ENCODE measurements at places on chromosomes 16 and 17.

- no peak for DNase-seq
Observed at GRCh38 chr16:67304020-67304419, 22.5 kb downstream of the KCTD19 start.

DNA sequence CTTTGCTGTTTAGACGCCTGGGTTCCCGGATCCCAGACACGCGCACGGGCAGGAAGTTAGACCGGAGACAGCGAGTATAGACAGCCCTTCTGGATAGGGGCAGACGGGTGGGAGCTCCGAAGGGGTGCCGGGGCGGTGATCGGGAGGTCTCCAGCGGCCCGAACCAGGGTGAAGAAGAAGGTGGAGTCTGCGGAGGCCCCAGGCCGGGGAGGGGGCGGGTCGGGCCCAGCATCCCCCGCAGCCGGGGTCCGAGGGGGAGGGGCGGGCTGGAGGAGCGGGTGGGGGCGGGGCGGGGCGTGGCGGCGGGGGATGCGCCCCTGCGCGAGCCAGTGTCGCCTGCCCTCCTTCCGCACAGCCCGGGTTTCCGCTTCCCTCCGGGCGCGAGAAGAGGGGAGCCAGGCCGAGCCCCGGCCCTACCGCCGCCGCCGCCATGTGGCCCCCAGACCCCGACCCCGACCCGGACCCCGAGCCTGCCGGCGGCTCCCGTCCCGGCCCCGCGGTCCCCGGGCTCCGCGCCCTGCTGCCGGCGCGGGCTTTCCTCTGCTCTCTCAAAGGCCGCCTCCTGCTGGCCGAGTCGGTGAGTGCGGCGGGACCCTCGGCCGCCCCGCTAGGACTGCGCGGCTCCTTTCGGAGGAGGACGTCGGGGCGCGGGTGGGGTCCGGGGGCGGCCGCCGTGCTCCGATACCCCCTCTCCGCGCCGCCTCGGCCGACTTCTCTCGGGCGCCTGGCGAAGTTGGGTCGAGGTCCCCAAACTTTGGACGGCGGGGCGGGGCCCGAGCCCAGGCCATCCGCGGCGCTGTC is at the start of gene CMTM3:
CMTM3 (plus strand) TSS at position 329 of the 801 bp plus-strand sequence; CDS start at position 431, 102 bp downstream.
- no peak for DNase-seq

DNA sequence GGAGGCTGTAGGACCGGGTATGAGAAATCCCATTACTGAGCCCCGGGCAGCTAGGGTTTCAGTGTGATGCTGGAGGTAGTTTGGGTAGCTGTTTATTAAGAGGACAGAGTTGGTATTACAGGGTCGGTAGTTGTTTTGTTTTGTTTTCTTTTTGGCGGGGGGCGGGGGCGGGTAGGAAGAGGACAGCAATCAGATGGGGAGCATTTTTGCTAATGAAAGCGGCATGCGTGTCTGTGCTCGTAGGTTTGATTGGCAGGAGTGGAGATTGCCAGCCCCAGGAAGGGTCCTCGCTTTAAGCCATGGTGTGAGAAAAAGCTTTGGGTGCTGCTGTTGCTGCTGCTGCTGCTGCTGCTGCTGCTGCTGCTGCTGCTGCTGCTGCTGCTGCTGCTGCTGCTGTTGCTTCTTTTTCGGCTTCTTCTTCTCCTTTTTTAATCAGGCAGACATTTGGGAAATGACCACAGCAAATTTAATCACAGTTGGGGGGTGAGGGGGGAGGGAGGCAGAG is 498.5 kb upstream of the ZFHX3 start:
- DNase-seq: no peak

DNA sequence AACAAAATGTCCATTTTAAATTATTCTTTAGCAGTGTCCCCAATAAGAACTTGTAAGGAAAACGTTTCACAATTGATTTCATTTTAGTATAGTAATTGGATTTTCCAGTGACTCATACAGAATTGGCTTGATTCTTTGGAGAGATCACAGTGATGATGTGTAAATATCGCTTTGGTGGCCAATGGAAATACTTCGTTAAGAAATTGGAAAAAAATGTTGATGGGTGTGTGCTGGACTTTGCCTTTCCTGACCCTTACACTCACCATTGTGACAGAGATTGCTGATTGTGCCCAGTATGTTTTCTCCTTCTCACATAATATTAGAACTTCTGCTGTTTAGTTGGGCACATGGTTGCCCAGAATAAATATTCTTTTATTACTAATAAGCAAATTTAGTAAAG is 7.4 kb upstream of the EFCAB13 start:
- no peak for DNase-seq

DNA sequence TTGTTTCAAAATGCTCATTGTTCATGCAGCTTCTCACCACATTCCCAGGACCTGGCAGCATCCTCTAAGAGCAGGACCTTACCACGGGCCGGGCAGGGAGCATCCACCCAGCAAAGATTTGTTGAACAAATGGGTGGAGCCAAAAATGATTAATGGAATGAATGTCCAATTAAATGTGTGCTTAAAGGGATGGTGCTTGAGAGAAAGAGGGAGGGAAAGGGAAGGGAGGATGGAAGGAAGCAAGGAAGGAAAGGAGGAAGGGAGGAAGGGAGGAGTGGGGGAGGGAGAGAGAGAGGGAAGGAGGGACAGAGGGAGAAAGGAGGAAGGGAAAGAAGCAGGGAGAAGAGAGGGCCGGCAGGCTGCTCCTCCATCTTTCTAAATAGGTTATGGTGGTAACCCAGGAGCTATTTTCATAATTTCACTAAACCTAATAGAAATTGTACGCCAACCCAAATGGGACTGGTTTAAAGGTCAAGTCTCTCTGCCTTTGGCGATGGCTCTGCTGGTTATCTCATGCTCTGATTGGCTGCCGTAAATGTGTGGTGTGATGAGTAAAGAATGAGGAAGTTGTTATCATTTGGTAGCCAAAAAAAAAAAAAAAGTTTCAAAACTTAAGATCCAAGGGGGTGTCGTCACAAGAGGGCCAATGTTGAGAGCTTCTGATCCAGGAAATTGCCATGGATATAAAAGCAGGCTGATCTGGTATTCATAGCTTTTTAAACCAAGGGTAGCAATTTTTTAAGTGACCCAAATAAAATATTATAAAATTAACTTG is 126.7 kb upstream of the FOXF1 start:
- no peak for DNase-seq

DNA sequence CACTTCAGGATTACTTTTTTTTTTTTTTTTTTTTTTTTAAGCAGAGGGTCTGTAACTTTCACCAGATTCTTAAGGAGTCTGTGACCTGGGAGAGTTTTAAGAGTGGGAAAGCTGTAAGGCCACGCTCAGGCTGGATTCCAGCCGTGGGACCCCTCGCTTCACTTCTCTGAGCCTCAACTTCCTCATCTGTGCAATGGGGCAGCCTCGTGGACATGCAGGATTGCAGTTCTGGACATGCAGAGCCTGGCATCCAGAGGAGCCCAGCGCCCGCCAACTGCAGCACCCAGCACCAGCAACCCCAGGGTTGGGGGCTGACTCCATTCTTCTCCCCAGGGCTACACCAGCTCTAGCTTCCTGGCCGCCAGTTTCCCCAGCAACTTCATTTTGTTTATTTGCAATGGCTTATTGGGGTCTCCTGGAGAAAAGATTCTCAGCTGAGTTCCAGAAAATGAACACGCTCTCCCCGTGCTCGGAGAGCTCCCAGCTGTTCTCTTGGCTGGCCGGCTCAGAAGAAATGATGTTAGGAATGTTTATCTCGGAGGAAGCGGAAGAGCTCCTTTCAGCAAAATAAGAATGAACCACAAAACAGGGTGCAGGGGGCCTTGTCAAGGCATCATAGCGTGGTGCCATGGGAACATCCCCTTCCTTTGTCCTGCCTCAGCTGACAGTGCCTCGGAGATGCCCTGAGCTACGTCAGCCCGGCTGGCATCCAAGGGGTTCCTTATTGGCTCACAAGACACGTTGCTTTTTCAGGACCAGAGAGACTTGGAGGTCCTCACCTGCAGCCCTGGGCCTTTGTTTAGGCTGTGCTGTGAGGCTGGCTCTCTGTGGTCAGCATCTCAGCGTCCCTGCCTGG is 22.9 kb upstream of the ZCCHC14 start:
- no peak for DNase-seq

GRCh38 chr16:70476272-70477020 is 22.1 kb downstream of the FCSK start:
- no peak for DNase-seq

DNA sequence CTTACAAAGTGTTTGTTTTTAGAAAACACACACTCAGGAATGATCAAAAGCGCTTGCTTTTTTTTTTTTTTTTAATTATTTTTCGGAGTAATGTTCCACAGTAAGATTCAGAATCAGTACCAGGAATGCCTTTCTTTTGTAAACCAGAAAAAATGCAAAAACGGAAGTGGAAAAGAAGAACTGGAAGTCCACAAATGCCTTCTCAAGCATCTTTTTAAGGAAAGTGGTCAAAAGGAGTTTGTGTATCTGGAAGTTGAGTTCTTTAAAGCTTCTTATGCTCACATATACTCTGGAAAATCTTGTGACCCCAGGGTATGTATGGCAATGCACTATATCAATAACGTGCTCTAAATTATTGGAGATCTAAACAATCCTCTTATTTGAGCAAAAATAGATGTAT is 126.0 kb downstream of the ABCA8 start:
- no peak for DNase-seq

- DNase-seq: no peak
Observed at GRCh38 chr16:27640277-27640600, 90.3 kb downstream of the KATNIP start.

DNA sequence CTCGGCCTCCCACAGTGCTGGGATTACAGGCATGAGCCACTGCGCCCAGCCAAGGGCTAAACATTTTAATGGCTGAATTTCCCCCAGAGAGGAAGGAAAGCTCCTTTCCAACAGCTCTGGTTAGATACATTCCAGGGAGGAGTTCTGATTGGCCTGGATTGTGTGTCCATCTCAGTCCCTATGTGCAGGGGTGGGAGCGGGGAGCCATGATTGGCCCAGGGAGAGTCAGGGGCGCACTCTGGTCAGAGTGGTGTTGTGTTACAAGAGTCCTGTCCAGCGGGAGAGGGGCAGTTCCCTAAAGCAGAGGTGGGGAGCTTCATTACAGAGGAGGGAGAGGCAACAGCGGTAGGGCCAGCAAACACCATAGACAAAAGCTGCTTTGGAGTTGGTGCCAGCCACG is 75.0 kb downstream of the RAP1GAP2 start:
- DNase-seq: no peak

- no peak for DNase-seq
Observed at GRCh38 chr17:45719335-45720071, 64.6 kb upstream of the CRHR1 start.

GRCh38 chr16:74698222-74698621 is 2.4 kb downstream of the MLKL start:
- DNase-seq: no peak

GRCh38 chr16:1458977-1459341 is 14.6 kb upstream of the CCDC154 start:
- DNase-seq: no peak

GRCh38 chr17:33073416-33073815 is 81.8 kb downstream of the SPACA3 start:
- DNase-seq: no peak

- DNase-seq: no peak
Observed at GRCh38 chr16:8751481-8752311, 45.7 kb downstream of the TMEM186 start.

DNA sequence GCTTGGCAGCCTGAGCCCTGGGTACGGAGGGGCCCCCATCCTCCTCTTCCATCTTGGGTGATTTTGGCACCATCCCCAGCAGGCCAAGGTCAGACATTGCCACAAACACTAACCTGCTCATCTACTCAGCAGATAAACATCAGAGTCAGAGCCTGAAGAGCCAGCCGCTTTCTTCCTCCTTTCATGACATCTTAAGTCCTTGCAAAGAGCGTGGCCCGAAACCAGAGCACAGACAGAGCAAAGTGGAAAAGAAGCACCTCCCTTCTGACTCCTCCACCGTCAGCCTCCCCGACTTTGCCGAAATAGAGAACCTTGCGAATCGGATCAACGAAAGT is 60.4 kb upstream of the RPH3AL start:
- DNase-seq: no peak

DNA sequence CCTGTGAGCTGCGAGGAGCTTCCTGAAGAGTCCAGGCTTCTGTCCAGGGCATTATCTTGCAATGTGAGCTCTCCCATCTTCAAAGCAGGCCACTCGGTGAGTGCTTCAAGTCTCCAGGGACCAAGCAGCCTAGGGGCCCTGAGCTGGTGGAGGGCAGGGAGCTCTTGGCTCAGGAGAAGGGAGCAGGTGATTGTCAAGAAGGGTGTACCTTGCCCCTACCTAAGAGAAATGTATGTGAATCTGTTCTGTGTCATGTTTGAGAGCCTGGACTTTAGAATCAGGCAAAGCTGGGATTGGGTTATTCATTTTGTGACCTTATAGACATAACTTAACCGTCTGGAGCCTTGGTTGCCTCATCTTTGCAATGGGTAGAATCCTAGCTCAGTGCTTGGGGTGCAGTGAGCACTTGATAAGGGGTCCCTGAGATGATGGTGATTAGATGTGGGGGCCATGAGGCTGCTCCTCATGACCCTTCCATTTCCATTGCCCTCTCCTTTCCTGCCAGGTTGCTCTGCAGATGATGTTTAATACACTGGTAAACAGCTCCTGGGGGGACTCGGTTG is 15.9 kb downstream of the ZNF768 start:
- no peak for DNase-seq

- no peak for DNase-seq
Observed at GRCh38 chr17:42031584-42031983, 11.7 kb downstream of the NKIRAS2 start.

GRCh38 chr17:9383826-9384225 is 191.8 kb downstream of the STX8 start:
- no peak for DNase-seq

DNA sequence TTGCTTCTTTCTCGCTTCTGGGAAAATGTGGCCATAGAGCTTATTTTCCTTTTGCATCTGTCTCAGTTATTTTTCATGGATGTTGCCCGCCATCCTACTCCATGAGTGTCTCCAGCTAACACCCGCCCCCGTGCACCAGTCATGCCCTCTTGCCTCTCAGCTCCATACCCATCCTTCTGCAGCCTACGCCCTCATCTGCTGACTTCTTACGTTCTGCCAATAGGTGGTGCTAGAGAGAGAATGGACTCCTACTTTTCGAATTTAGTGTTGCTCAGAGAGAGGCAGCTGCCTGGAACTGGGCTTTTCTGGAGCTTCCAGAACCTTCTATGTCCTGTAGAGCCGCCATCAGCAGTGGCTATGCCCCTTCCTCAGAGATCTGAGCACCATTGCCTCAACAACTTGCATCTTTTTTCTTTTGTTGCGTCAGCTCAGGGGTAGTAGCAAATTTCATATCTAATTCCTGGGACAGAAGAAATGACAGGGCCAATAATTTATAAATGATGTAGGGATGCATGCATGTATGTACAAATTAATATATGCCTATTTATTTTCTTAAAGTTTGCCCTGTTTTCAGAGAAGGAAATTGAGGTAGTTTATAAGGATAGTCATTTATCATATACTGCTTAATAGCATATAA is 119.7 kb upstream of the MYOCD start:
- DNase-seq: no peak
